ENCODE measurements at places on chromosomes 4 and X. TPM values are rescaled to one million over a fixed set of nuclear protein-coding genes. Genes with fewer than 3 reads are reported as not detected.

- no peak for DNase-seq
Observed at GRCh38 chrX:10524578-10524977, 95.8 kb downstream of the MID1 start.

DNA sequence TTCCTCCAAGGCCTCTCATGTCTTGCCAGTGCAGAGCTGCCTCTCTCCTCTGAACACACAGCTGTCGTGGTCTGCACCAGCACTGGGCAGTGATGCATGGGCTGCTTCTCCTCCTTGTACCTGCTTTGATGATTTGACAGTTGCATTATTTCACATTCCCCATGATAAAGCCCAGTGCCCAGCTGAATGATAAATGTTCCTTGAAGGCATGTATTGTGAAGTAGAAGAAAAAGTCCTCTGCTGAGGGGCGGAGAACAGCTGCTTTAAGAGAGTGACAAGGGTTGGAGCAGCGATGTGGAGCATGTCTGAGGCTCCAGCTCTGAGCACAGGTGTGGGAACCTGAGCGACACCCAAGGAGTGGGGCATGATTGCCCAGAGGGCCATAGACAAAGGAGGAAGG, 21.1 kb upstream of the TRIM2 start:
- DNase-seq, result no peak

- no peak for DNase-seq
Observed at GRCh38 chrX:120450163-120450562, 18.9 kb downstream of the LAMP2 start.

DNA sequence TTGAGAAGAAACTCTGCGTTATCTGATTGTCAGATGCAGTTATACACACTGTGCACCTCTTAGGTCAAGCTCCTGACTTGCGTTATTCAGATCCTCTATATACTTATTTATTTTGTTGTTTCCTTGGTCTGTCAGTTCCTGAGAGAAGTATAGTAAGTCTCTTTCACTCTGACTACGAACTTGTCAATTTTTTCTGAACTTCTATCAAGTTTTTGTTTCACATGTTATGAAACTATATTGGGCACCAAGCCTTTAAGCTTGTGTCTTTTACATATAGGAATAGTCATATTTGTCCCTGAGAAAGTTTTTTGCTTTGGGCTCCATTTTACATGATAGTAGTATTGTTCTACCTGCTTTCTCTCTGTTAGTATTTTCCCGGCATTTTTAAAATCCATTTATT, 31.7 kb downstream of the ZNF275 start:
- no peak for DNase-seq

DNA sequence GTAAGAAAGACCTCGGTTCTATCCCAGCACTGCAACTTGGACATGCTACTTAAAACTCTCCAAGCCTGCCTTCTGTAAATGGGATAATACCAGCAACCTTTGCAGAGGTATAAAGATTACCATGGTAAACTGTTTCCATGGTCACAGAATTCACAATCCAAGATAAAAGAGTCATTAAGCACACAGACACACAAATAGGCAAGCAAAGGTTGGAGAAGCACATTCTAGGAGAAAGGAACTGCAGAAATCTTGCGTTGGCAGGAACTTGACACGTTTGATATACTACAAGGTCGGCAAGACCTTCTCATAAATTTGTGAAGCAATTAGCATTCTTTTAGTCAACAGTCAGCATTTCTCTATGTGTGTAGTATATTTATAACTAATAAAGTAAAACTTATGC, 12.3 kb upstream of the CHRNA9 start:
- DNase-seq, result no peak

DNA sequence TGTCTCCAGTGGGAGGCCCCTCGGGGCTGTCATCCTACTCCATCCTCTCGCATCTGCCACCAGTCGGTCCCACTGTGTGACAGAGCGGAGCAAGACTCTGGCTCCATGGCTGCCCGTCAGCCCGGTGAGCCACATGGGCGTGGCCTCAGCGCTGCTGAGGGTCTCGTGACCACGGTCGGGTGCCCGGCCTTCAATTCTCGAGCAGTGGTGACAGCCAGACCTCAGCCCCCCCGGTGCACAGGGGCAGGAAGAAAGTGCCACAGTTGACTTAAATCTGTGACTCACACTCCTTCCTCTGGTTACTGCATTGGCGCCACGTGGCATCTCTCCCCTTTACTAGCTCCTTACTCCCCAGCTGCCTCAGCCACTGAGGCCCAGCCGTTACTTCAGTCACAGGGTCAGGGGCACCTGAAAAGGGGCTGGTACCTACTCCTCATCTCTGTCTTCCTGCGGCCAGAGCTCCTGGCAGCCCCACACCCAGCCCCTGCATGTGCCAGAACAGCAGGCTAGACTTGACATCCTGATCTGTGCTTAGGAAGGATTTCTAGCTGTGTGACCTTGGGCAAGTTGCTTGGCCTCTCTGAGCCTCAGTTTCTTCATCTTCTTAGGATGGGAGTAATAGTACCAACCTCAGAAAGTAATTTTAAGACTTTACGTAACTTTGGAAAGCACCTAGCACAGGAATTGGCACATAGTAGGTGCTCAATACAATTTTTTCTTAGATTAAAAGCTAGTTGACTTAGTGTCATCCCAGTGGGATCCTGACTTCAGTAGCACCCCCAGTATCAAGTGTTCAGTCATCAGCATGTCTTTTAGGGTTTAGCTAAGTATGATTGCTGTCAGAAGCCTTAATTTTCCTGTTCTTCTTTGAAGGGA, 66.1 kb downstream of the TNIP2 start:
- DNase-seq, result peak; percentile 44

DNA sequence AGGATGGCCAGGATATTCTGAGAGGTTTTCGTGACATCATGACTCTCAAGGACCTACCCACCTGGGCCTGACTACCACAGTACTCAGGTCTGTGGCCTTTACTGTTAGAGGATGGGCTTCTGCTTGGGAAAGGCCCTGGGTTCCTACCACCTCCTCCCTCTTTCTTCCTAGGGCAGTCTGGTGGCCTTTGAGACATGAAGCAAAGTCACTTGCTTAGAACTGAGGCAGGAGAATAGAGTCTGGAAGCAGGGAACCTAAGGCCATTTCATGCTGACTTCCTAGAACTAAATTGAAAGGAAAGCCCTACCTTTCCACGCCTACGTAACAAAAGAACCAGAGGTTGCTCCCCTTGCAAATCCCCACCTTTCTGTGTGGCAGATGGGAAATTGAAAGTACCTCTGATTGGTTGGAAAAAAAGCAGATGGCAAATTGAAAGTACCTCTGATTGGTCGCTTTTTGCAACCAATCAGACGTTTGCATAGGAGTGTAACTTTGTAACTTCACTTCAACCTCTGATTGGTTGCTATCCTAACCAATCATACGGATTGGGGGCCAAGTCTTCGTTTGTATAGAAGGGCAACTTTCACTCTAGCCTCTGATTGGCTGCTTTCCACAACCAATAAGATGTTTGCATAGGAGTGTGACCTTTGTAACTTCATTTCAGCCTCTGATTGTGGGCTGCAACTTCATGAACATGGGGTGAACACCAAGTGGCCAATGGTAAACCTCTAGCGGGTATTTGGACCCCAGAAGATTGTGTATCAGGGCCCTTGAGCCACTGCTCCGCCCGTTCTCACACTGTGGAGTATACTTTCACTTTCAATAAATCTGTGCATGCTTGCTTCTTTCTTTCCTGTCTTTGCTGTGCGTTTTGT, 9.9 kb upstream of the AKAP14 start:
- DNase-seq, result peak; percentile 41

IL3RA gene
- total RNA-seq, result not detected

GRCh38 chr4:141560056-141560455, 76.3 kb upstream of the IL15 start:
- no peak for DNase-seq

DNA sequence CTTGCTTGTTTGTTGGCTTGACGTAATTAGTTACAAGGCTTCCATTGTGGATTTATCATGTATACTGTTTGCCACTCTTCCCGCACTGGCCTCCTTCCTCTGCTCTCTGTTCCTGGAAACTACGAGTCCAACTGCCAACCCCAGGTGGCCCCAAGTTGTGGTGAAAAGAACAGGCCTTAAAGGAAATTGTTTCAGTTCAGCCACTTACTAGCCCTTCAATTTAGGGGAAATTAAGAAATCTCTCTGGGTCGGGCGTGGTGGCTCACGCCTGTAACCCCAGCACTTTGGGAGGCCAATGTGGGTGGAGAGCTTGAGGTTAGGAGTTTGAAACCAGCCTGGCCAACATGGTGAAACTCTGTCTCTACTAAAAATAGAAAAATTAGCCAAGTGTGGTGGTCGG, 28.0 kb downstream of the RBM47 start:
- no peak for DNase-seq

GRCh38 chr4:17654701-17655100, 40.3 kb downstream of the MED28 start:
- no peak for DNase-seq

GRCh38 chr4:90824266-90825150, 697.3 kb downstream of the CCSER1 start:
- DNase-seq, result no peak

DNA sequence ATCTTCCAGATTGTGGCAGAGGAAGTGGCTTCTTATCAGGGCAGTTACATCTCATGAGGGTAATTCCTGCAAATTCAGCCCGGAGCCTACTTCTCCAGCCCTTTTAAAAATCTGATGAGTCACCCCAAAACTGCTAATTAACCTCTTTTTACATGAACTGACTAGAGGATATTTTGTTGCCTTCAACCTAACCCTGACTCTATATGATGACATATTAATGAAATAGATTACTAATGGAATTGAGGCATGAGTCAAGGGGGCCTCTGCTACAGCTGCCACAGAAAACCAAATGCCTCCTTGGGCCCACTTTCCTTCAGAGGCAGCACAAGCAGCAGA, 72.5 kb downstream of the QRFPR start:
- DNase-seq, result peak; percentile 7

MUC7 gene
- not detected for total RNA-seq

DNA sequence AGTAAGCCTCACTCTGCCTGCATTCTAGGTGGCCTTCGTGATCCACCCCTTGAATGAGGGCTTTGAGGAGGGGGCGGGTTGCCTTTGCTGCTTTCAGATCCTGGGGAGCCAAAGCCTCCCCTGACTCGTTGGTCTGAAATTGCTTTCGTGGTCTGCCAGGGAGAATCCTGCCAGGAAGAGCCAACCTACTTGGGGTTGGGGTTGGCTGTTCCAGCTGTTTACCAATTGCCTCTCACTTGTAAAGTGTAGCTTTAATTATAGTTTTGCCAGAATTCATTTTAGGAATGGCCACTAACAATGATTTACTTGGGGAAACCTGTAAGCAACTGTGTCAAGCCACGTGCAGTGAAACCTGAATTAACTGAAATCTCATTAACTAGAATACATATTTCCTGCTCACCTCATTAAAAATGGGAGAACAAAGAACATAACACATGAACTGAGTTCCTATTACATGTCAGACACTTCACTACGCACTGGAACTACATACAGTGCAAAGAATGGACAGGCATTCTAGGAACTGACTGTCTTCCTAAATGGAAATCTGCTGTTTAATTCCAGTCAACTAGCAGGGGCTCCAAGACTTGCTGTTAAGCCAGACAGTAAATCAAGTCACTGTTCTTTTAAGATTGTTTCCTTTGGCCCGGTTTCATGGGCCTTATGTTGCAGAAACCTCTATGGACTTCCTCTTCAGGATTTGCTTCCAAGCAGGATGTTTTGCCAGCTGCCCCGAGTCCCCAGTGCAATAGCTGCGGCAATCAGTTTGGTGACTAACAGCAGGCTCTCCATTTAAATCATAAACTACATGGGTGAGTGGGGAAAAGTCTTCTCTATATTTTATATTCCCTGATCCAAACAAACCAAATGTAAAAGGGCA, 16.4 kb upstream of the NKRF start:
- peak; percentile 55 for DNase-seq

GLRB gene
- total RNA-seq, result 5.0 TPM

DUSP21 gene
- total RNA-seq, result not detected

- DNase-seq, result no peak
Observed at GRCh38 chr4:159384632-159385031, 281.8 kb downstream of the RAPGEF2 start.

EDA2R gene
- 0.40 TPM for total RNA-seq

GRCh38 chr4:113407409-113407808, 354.1 kb downstream of the CAMK2D start:
- no peak for DNase-seq

Measured in Daoy (cell line).